SHP77 (cell line): ENCODE measurements at places on chromosomes 7 and 10.

GRCh38 chr7:1060315-1061072 lies 16.1 kb downstream of the GPR146 start:
- no peak for DNase-seq

- no peak for DNase-seq
Observed at GRCh38 chr10:2356670-2357069, 619.3 kb upstream of the ADARB2 start.

- DNase-seq = no peak
Observed at GRCh38 chr10:73810358-73810734, 1.1 kb downstream of the NDST2 start.

DNA sequence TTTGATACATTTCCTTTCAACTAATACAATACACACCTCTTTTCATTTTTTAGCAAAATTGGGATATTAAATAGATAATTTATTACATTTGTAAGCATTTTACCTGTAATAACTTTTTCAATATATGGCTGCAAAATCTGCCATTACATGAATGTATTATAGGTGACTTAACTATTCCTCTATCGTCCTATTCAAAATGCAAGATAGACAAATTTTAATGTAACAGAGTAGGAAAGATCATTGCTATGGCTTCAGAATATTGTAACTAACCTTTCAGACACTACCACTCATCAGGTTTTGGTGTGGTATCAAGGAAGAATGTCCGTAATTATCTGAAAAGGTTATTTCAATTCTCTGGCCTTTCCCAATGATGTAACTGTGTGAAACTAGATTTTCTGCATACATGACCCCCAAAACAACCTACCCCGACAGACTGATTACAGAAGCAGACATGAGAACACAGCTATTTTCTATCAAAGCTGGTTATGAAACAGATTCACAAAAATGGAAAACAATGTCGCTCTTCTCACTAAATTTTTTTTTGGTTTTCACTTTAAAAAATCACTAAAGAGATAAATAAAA lies 211.2 kb downstream of the FAM107B start:
- DNase-seq = no peak

DNA sequence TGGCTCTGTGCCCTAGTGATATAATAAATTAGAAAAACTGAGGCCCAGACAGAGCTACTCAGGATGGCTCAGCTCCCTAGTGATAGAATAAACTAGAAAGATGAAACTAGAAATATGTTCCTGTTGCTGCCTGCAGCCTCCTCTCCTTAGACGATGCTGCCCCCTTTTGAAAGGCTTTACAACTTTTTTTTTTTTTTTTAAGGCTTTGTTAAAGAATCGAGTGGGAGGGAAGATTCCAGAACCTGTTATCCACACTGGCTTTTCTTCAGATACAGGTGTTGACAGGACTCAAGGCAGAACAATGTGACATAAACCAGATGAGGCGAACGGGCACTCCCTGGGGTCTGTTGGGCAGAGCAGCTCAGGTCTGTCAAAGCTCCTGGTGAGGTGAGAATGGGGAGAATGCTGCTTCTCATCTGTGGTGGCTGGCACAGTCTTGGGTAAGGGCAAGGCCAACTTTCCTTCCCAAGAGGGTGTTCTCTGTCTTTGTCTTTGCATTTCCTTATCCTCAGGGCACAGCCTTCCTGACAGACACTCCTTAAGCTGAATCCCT lies 175.1 kb downstream of the COBL start:
- DNase-seq = no peak

DNA sequence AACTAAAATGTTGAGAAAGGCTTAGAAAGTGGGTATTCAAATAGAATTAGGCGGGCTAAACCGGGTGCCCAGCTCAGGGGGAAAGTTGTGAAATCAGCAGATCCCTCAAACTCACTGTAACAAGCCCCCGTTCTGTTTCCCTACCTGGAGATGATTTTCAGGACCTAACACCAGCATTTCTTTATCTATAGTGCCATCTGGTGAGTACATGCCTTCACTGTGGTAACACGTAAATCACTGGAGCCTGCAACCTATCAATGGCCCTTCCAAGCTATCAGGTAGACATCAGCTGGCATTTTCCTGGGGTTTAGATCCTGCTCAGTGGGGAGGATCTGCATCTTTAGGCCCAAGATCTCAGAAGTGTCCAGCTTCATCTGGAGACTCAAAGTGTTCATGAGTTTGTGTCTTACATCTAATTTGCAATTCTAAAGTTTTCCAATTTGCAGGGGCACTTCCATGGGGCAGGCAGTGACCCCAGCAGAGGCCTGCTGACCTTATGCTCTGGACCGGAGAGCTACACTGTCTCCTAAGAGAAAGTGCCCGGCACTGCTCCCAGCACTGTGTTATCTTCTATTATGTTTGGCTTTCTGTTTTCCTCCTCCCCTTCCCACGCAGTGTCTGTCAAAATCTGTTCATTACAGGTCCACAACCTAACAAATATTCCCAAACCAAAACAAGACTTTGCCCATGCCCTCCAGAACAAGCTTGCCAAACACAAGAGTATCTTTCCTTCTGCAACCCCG lies 132.5 kb downstream of the LSM5 start:
- peak; percentile 7 for DNase-seq
